ENCODE measurements at places on chromosomes 1 and 21. TPM values are rescaled to one million over a fixed set of nuclear protein-coding genes. Genes with fewer than 3 reads are reported as not detected.

DNA sequence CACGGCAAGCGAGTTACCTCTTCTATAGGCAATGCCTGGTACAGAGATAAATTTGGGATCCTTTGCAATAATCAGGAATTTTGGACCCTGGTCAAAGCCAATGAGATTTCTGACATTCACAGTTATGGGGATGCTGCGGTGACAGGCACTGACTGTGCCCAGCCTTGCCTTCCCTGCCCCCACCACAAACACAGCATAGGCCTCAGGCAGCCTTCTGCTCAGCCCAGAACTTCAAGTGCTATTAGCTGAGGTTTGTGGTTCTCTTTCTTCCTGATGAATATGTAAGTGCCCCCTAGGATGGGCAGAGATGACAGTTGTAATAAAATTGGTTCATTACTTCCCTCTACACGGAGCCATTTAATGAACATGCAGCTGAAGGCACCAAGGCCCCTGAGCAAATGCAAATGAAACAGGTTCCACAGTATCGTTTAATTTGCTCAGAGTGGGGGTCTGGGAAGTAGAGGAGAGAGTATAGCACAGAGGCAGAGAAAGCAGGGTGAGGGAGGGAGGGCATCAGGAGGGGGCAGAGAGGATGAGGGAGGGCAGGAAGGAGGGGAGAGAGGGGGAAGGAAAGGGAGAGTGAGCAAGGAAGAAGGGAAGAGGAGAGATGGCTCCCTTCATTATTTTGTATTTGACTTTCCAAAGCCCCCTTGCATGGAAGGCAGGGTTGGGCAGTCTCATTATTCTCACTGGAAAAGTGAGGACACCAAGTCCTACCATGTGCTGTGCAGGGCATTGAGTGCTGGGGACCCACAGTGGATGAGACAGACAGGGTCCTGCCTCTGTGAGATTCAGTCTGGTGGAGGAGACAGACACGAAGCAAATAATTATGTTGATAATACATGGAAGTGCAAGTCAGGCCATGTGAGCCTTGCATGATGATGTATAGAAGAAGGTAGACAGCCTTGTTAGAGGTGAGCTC, 513.0 kb downstream of the PTPRU start:
- no peak for DNase-seq

EPHA10 gene
- 0.74 TPM for total RNA-seq

GRCh38 chr1:66576645-66577044, 42.7 kb downstream of the SGIP1 start:
- no peak for DNase-seq

OR2T33 gene
- total RNA-seq = not detected

DNA sequence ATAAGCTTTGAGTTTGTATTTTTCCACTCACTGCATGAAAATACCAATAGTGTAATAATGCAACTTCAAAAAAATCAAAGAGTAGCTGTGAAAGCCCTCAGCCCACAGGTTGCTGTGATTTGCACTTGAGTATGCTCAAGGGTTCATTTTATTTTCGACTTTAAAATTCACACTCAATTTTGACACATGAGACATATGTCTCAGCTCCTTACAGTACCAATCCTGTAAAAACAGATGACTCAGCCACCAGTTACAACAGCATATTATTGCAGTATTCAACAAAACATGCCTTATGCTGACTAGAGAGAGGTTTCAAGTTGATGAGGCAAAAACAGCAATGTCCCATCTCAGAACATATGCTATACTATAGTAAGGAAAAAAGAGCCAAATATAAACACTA, 66.1 kb downstream of the CYYR1 start:
- no peak for DNase-seq

DNA sequence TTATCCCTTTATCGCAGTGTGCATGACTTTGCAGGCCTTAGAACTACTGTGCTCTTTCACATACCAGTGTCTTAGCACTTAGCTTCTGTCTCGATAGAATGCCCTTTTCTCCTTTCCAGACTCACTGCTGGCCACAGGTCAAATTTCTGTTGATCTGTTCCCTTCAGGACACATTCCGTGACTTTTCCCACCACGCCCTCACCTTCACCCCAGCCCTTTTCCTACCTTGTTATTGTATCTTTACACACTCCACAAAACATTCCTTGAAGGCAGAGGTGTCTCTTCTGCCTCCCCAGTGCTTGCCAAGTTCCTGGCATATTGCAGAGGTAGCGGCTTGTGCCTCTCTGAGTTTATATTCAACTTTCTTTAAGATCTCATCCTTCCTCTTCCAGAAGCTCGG, 3.7 kb upstream of the IGSF9 start:
- no peak for DNase-seq

FAM163A gene
- total RNA-seq = not detected

DNA sequence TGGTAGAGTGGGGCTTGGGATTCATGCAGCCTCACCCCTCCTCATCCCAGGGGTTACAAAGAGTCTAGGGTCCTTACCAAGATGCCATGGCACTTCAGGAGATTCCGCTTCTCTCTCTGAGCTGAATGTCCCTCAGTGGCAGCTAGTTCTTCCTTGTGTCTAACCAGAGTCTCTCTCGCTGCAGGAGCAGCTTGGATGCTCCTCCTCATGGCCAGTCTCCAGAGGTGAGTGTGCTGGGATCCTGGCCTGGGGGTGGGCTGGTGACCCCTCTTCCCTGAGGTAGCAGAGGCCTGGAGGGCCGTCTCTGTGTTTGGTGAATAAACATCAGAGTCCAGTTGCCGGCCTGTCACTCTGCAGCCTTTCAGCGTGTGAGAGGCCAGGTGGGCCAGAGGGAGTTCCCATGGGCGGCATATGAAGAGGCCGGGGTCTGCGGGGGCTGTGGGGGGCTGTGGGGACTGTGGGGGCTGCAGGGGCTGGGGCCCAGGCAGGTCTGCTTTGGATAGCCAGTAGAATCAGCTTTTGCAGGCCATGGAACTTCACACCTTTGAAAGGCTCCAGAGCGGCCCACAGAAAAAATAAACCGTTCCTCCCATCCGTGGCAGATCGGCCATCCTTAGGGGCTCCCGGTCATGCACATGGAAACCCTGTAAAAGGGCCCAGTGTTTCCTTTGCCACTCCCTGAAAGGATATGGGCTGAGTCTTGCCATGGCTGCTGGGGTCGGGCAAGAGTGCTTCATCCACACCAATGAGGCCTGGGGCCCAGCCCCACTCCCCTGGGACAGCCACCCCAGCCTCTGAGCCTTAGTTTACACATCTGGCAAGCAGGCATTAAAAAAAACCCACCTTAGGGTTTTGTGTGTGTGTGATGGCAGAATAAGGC, 256.4 kb downstream of the FOXD2 start:
- no peak for DNase-seq

SLAMF7 gene
- 42.6 TPM for total RNA-seq

GRCh38 chr1:36941316-36941978, 92.9 kb downstream of the GRIK3 start:
- DNase-seq = no peak

DNA sequence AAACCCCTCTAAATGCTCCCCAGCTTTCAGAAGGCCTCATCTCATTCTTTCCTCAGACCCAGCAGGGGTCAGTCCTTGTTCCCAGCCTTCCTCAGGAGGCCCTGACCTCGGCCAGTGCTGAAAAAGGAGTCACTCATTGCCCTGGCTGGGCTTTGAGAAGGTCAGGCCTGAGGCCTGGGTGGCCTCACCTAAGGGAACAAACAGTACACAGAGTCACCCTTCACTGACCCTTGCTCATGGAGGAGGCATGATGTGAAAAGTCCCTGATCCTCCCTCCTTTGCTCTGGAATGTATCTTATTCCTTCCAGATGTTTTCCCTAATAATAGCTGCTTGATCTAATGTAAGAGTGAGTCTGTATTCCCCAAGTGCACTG, 117.7 kb upstream of the SLC44A3 start:
- DNase-seq = no peak

- peak; percentile 14 for DNase-seq
Observed at GRCh38 chr1:165842671-165843129, 15.3 kb downstream of the UCK2 start.

GRCh38 chr1:184473176-184473966, 86.5 kb downstream of the C1orf21 start:
- no peak for DNase-seq

- DNase-seq = no peak
Observed at GRCh38 chr1:223886516-223886921, 40.8 kb upstream of the TP53BP2 start.

- no peak for DNase-seq
Observed at GRCh38 chr1:199901341-199901740, 126.2 kb upstream of the NR5A2 start.

- peak; percentile 47 for DNase-seq
Observed at GRCh38 chr1:227449051-227449450, 114.3 kb upstream of the ZNF678 start.

DNA sequence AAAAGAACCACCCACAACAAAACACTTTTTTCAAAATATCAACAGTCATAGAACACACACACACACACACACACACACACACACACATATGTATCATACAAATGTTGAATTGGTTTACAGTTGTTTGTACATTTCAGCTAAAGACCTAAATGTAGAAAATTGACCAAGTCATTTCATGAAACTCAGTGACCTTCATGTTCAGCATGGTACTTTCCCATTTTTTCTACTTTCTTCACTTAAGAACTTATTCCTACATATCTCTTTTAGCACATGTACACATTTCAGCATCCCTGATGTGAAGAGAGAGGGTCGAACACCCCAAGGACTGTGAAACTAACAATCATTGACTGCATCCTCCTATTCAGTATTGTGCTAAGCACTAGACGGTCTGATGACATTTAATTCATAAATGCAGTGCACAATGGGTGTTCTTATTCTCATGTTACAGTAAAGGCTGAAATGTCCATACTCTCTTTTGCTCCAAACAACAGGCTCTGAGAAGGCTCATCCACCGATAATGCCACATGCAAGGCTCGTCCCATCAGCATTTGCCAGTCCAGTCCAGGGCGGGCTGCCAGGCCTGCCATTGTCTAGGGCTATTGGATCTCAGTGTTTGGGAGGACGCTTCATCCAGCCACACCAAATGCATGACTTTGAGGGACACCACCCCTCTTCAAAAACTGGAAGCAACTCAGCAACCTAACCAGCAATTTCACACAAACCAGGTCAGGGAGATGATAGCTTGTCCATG, 150.1 kb upstream of the RUNX1 start:
- DNase-seq = no peak

FCRL1 gene
- 0.25 TPM for total RNA-seq

DNA sequence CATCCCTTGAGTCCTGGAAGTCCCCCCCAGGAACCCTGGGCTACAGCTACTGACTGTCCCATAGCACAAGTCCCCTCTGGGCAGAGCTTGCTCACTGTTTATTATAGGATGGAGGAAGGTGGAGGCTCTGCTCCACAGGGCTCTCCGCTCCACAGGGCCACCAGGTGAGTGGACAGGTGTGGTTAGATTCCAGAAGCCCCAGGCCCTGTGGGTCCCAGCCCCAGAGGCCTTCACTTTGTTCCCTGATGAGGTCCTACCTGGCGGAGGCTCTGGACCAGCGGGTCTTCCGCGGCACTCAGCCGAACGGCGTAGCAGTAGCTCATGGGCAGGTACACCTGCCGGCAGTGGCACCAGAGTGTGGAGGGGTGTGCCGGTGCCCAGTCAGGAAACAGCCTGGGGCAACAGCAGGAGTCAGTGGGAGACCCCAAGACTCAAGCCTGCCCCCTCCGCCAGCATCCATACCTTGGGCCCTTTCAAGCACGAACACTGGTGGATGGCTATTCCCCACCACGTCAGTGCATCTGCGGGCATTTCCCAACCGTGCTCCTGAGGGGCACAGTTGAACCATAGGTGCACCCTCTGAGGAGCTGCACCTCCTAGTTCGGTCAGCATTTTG, 12.3 kb downstream of the LSS start:
- no peak for DNase-seq

DNA sequence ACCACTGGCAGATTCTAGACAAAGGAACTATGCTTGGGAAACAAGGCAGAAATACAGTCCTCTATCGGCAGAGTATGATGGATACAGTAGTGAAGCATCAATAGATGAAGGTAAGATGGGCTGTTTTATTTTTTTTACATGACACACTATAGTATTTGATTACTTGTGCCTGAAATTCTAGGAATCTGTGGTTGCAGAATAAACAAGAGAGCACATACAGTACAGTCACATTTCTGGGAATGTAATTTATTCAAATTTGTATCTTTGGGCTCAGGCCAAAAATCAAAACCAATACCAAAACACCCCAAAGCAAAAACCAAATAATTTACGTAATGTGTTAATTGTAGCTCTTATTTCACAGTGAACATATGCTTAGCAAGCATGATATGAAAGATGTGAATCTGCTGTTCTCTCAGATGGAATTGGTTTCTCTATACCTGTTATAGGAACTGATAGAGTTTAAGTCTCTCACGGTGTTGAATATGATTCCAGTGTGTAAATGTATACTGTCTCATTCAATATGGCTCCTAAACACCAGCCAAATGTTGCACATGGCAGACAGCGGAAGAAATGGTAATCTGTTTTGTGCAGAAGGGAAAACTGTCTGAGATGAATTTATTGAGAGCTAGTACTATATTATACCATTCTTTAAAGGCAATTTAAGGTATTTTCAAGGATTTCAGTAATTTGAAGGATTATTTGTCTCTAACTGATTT, 83.3 kb downstream of the SYT14 start:
- no peak for DNase-seq

- no peak for DNase-seq
Observed at GRCh38 chr1:76048219-76048618, 26.3 kb upstream of the ST6GALNAC3 start.

MTMR11 gene
- total RNA-seq = 6.9 TPM

GRCh38 chr1:43978264-43978550, 803 bp upstream of the B4GALT2 start:
- no peak for DNase-seq

- peak; percentile 44 for DNase-seq
Observed at GRCh38 chr21:39715804-39716397, 29.1 kb upstream of the IGSF5 start.

BACH1 gene
- total RNA-seq = 31.3 TPM

- DNase-seq = no peak
Observed at GRCh38 chr21:27369978-27370571, 403.2 kb upstream of the ADAMTS5 start.

GRCh38 chr1:109659145-109659544, 3.2 kb downstream of the GSTM4 start:
- DNase-seq = no peak

TNFRSF18 gene
- total RNA-seq = 324 TPM

DNA sequence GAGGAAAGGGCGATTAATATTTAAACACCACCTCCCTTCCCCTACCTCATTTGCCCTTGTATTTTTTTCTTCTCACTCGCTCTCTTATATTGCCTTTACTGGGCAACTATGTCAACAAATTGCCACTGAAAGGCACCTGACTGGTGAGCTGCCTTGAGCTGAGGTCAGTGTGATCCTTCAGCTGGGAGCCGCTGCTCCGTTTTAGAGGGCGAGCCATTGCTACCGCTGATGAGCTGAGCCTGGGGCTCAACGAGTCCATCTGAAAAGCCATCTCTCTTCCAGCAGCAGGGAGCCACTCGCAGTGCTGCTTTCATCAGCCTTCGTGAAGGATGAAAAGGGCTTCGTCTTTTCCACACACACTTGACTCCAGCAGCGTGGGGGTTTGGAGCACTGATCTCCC, 108.0 kb upstream of the KIF26B start:
- DNase-seq = no peak

- DNase-seq = no peak
Observed at GRCh38 chr1:218896202-218896601, 277.5 kb upstream of the LYPLAL1 start.

- DNase-seq = no peak
Observed at GRCh38 chr21:44989943-44990780, 50.3 kb downstream of the SLX9 start.

ATF3 gene
- 96.3 TPM for total RNA-seq

All from activated T-cell treated with anti-CD3 and anti-CD28 coated beads, Interleukin-2, amount 50 U/mL, for 72 hours (primary cell).